HuH-7 (cell line): ENCODE measurements at places on chromosomes 1 and 21.

- DNase-seq, result no peak
Observed at GRCh38 chr1:244953901-244954300, 89.6 kb upstream of the HNRNPU start.

- DNase-seq, result no peak
Observed at GRCh38 chr1:62712336-62713243, 24.4 kb upstream of the DOCK7 start.

DNA sequence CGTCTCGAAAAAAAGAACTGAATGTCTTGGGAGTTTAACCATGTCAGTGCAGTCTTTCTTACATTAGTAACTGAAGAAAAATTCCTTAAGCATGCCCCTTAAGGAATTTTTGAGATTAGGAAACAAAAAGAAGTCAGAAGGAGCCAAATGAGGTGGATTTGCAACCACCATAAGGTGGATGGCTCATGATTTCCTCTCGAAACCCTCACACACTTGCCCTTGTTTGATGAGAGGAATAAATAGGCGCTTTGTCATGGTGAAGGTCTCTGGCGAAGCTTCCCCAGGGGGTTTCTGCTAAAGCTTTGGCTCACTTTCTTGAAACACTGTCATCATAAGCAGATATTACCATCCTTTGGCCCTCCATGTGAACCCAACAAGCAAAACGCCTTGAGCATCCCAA lies 68.2 kb downstream of the POFUT2 start:
- no peak for DNase-seq

DNA sequence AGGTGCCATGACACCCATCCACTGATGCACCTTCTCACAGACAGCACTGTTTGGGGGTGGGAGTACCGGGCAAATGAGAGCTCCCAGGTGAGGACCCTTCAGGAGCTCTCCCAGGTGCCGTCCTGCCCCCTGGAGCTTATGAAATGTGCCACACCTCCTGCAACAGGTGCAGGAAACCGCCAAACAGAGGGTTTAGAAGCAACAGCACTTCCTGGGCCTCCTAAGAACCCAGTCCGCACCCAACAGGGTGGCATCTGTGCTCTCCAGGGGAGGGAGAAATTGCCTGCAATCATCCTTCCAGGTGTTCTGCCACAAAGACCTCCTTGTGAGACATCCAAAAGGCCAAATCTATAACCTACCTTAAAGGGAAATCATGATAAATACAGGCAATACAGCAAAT lies 87.7 kb upstream of the ATP1B1 start:
- DNase-seq, result no peak

GRCh38 chr21:46255166-46255565 lies 26.6 kb upstream of the LSS start:
- no peak for DNase-seq

GRCh38 chr1:166258017-166258416 lies 91.2 kb upstream of the FAM78B start:
- peak; percentile 15 for DNase-seq

DNA sequence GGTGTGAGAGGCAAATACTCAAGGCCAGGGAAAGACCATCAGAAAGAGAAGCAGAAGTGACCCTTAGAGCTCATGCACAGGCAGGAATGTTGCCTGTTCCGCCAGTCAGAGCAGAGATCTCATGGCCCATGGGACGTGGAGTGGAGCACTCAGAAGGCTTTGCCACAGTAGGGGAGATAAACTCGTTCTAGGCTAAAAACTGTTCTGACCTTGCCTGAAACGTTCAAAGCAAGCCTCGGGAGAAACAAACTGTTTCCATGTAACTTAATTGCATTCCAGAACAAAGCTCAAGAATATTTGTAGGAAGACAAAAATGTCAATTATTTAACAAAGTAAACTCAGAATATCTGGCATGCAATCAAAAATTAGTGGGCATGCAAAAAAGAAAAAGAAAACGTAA lies 20.7 kb upstream of the SLC19A1 start:
- DNase-seq, result no peak

DNA sequence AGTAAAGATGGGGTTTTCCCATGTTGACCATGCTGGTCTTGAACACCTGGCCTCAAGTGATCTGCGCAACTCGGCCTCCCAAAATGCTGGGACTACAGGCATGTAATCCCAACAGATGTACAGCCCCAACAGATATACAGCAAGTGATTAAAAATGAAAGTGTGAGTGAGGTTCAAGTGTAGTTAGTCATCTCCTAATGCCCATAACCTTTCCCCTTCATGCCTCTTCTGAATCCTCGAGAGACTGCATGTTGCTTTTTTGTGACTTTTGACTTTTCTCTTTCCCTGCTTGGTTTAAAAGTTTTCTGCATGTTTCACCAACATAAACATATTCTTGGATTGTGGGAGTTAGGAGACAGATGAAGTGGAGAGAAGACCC lies 31.2 kb downstream of the KCNK2 start:
- no peak for DNase-seq

DNA sequence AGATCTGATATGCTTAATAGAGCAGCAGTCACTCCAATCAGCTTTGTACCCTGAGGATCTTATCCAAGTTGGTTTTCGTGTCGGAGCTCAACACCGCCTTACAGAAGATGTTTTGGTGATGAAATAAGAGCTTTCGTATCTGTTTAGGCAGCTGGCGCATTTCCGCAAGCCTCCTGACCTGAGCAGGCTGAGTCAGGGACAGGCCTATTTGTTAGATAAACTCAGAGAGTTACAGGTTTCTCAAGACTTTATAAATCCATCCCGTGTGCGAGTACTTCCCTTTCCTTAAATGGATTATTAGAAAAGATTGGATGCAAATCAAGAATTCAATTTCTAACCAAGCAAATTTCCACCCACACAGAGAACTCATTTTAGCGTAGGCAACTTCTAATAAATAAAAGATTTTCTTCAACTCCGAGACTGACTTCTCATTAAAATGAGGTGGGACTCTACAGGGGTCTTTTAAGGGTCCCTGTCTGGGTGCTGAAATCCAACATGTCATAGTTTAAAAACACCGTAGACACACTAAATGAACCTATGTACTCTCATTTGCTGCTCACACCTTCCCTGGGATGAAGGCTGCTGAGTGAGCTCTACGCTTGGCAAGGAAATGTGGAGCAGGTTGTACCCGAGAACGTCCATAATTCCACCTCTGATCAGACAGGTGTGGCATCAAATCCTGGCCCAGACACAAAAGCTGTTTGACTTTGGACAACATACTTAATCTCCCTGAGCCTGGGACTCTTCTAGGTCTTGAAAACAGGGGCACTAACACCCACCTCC lies 106.9 kb upstream of the F3 start:
- no peak for DNase-seq

- DNase-seq, result no peak
Observed at GRCh38 chr1:217620814-217621213, 10.1 kb downstream of the GPATCH2 start.

DNA sequence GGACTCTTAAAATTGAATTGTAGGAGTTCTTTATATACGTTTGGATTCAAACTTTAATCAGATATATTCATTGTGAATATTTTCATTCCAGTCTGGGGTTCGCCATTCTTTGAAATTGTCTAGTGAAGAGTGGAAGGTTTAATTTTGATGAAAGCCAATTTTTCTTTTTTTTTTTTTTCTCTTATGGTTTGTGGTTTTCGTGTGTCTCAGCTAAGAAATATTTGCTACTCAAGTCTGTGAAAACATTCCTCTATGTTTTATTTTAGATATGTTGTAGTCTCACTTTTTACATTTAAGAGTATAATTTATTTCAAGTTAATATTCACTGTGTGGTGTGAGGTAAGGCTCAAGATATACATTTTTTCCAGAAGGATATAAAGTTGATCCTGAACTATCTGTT lies 220.5 kb downstream of the KCNT2 start:
- DNase-seq, result no peak

- DNase-seq, result no peak
Observed at GRCh38 chr21:38670861-38671260, 134.9 kb upstream of the ETS2 start.

GRCh38 chr1:9439074-9439761 lies 100.0 kb upstream of the SLC25A33 start:
- DNase-seq, result peak; percentile 48

GRCh38 chr1:50148142-50148923 lies 39.6 kb downstream of the ELAVL4 start:
- no peak for DNase-seq

GRCh38 chr1:241972703-241973369 lies 15.3 kb downstream of the BECN2 start:
- no peak for DNase-seq

- DNase-seq, result no peak
Observed at GRCh38 chr1:1198423-1199140, 7.8 kb downstream of the TNFRSF18 start.

DNA sequence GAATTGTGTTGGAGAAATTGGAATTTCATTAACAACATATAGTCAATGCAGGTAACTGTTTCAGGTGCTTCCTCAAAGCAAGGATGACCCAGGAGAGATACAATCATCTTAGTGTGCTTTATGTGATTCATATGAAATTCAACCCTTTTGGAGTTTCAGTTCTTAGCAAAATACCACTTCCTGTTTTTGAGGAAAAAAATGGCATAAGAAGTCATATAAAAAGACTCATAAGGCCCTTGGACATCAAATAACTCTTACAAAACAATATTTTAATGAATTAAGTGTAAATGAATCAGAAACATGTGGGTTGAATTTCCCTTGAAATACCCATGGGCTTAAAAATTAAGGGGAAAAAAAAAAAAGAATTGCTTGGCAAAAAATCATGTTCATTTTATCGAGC lies 926.6 kb downstream of the LTN1 start:
- DNase-seq, result no peak

DNA sequence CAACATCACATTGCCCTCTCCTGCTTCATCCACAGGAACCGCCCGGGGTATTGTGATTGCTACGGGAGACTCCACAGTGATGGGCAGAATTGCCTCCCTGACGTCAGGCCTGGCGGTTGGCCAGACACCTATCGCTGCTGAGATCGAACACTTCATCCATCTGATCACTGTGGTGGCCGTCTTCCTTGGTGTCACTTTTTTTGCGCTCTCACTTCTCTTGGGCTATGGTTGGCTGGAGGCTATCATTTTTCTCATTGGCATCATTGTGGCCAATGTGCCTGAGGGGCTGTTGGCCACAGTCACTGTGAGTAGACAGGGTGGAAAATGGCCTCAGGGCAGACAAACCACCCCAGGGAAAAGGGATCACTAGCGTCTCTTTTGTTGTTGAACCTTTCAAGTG lies 12.7 kb downstream of the ATP1A4 start:
- DNase-seq, result no peak

GRCh38 chr21:39184050-39184980 lies 1.1 kb upstream of the PSMG1 start:
- no peak for DNase-seq

- DNase-seq, result no peak
Observed at GRCh38 chr1:230292689-230293389, 133.3 kb downstream of the PGBD5 start.

DNA sequence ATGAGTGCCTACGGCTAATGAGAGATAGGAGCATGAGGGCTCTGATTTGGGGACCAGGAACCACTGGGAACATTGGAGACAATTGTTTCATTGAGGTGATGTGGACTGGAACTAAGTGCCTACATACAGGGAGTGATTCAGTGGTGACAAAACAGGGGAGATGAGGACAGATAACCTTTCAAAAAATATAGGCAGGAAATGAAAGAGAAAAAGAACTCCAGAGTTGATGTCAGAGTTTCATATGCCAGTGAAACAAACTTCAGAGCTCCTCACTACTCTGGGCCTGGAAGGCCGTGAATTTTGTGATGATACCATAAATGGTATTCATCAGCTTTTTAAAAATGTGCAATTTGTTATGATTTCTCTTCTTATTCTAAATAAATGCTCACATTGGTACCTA lies 39.3 kb downstream of the FASLG start:
- DNase-seq, result no peak

GRCh38 chr1:104466068-104466467 lies 716.4 kb downstream of the AMY1C start:
- no peak for DNase-seq

DNA sequence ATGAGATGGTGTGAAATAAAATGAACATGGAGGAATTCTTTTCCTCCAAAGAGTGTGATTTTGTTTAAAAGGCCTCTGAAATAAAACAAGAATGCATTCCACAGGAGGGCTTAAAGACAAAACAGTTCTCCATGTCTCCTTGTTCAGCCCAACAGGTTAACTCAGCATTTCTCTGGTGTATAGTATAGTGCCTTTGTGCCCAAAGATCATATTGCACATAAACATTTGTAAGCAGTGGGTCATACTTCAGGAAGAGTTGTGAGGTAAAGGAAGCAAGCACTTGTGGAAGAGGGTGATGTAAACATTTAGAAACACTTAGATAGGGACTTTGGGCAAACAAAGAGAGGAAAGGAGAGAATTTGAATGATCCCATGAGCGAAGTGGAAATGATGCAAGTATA lies 433.9 kb downstream of the SIPA1L2 start:
- DNase-seq, result no peak

DNA sequence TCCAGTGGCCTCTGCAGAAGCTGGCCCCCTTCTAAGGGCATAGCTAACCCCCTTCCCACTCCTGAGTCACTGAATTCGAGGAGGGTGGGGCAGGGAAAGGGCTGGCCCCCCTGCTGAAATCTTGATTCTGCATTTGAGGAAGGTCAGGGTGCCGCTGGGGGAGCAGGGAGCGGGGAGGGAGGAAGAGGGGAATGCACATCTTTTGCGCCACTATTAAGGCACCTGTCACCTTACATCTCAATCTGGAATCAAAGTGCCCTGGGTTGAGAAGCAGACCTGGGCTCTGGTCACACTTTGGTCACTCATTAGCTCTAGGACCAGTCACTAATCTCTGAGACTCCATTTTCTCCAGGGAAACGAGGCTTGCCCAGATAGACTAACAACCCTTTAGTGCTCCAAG lies 62.0 kb downstream of the TOR1AIP2 start:
- no peak for DNase-seq

DNA sequence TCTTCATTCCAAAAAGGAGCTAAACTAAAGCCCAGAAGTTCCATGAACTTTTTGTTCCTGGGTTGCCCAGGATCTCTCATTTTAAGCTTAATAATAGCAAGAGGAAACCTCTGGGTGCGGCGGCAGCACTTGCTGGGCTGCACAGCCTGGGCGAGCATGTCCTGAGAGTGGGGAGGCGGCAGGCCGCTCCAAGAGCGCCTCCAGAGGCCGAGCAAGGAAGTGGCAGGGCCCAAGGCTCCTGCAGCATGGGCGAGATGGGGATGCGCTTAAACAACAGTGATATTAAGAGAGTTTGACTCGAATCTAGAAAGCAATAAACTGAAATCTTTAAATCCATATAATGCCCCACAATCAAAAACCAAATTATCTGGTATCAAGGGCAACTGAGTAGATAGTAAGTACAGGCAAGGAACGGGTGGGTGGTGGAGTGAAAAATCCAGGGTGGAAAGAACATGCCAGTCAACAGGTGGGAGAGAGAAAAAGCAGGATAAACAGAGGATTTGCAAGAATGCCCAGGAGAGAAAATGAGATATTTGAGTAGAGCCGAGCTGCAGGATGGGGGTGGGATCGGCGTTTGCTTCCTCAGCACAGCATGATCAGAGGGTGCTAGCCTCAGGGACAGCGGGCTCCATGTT lies 14.1 kb upstream of the TNR start:
- DNase-seq, result peak; percentile 64

GRCh38 chr1:234732671-234733390 lies 122.9 kb upstream of the IRF2BP2 start:
- DNase-seq, result no peak

GRCh38 chr1:186102547-186103148 lies 272.4 kb downstream of the TPR start:
- DNase-seq, result no peak

- no peak for DNase-seq
Observed at GRCh38 chr1:202007805-202008489, 2.4 kb upstream of the ELF3 start.
